ENCODE measurements at places on chromosomes 3 and 15. TPM values are rescaled to one million over a fixed set of nuclear protein-coding genes. Genes with fewer than 3 reads are reported as not detected.

RBMS3 gene
- total RNA-seq: 59.9 TPM

KNG1 gene
- total RNA-seq: not detected

A4GNT gene
- total RNA-seq: 0.33 TPM

IL17RE gene
- total RNA-seq: 0.71 TPM

GNAT1 gene
- 66.7 TPM for total RNA-seq

GALNT15 gene
- total RNA-seq: 12.4 TPM

GRM7 gene
- total RNA-seq: 16.7 TPM

USP50 gene
- total RNA-seq: not detected

ITIH1 gene
- total RNA-seq: not detected

UCN2 gene
- 0.33 TPM for total RNA-seq
